GM19239 (cell line): ENCODE measurements at places on chromosomes 4 and X.

DNA sequence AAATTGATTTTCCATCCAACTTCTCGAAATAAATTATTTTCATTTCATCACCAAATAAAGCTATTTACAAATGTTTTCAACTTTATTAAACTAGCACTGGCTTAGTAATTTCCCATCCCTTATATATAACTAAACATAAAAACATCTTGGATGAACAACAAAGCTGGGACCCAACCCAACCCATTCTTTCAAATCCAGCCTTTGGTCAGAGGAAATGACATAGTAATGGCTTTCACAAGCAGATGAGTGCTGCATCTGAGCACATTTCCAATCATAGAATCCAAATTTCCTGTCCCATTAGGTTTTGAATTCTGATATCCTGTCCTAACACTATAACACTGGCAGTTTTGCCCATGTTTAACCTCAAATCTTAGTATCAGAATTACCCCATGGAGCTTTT lies 7.9 kb upstream of the EMCN start:
- DNase-seq, result no peak

DNA sequence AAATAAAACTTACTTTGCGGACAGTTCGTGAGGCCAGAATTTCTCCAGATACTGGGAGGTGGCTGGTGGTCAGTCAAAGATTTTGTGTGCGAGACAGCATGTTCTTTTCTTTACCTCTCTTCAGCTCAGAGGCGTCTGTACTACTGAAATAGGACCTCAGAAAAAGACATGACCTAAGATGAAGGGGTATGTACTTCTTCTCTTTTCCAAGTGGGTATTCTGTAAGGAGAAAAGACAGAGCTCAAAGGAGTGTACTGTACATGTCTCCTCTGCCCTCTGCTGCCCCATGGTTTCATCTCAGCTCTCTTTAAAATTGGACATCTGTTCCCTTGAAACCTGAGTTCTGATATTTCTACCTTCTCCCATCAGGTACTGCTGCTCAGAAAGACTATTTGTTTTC lies 38.1 kb downstream of the SEPTIN11 start:
- no peak for DNase-seq

DNA sequence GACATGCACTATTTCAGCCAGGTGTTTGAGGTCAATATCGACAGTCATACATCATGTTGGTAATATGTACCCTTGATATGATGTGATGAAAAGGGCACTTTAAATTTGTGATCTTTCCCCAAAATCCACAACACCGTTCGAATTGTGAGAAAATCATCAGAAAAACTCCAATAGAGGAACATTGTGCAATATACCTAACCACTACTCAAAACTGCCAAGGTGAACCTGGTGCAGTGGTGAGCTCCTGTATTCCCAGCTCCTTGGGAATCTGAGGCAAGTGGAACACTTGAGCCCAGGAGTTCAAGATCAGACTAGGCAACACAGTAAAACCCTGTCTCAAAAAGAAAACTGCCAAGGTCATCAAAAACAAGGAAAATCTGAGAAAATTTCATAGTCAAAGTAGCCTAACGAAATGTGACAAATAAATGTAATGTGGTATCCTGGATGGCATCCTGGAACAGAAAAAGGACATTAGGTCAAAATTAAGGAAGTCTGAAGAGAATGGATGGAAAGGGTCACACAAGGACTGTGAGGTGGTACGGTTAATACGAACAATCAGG lies 55.6 kb upstream of the LSM6 start:
- no peak for DNase-seq

DNA sequence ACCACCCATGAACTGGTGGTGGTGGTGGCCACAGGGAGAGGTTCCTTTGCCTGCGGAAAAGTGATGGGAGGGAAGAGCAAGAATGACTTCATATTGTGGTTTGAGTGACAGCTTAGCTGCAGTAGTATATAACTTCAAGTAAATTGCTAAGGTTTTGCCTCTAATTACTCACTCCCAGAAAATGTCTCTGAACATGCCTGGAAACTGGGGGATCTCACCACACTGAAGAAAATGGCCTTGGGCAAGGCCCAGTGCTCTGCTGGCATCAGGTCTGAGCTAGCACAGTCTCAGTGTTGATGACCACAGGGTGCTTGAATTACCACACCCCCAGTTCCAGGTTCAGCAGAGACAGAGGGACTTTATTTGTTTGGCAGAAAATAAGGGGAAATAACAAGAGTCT lies 2085.4 kb downstream of the ARAP2 start:
- no peak for DNase-seq

GRCh38 chr4:121938282-121939092 lies 13.4 kb downstream of the TRPC3 start:
- no peak for DNase-seq

DNA sequence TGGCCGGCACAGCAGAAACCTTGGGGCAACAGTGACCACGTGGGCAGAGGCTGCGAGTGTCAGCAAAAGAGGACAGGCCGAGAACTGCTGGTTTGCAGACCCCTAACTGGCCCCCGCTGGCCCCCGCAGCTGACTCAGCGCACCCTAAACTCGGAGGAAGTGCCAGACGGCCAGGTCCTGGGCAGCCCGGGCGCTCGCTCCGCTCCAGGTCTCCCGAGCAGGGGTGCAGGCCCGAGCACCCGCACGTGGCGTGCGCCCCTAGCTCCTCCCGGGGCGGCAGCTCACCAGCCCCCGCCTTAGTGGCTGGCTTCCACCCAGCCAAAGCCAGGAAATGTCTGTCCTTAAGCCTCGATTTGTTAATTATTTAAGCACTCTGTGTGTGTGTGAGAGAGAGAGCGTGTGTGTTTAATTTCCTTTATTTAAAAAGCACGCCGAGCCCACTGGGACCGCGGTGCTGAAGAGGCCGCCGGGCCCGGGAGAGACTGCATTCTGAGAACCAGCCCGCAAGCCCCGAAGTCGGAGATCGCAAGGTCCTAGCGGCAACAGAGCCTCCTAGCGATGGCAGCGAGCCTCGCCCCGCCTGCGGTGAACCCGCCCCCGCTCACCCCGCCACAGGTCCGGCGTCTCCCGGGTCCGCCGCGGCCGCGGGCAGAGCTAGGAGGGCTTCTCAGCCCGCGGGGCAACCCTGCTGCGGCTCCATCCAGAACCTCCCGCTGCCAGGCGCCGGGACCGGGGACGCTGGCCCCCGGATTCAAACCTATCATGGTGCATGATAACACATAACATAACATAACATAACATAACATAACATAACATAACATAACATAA lies 45.9 kb upstream of the CDKN2AIP start:
- DNase-seq, result peak; percentile 65

GRCh38 chr4:2335729-2336101 lies 73.8 kb upstream of the MXD4 start:
- DNase-seq, result no peak

DNA sequence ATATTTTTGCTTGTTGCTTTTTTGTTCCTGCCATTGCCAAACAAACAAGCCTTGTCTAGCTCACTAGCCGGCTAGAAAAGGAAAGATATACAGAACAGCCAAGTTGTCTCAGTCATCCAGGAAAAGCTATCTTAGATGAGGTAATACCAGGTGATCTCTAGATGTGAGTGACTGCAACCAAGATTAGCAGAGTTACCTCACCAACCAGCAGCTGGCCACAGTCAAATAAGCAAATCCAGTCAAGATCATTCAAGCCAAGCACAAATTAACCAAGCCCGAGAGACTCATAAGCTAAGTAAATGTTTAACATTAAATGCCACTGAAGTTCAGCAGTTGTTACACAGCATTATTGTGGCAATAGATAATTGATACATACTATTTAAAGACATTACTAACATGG lies 108.6 kb downstream of the CENPC start:
- DNase-seq, result no peak

- no peak for DNase-seq
Observed at GRCh38 chr4:98688411-98689290, 30.2 kb upstream of the TSPAN5 start.

DNA sequence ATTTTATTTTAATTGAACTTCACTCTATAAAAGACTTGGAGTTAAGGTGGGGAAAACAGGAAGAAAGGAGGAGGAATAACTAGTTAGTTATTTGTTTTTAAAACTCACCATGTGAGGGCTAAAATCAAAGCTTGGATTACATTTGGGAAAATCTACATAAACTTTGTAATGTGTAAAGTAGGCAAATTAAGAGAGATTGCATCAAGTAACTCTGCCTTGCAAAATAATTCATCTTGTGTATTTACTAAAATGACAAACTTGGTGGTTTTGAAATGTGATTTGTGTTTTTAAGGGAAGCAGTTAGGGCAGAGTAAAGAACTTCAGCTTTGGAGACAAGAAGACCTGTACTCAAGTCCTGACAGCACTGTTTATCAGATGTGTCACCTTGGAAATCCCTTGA lies 43.3 kb upstream of the RASSF6 start:
- DNase-seq, result no peak
